ENCODE measurements at places on chromosomes 4 and X.

DNA sequence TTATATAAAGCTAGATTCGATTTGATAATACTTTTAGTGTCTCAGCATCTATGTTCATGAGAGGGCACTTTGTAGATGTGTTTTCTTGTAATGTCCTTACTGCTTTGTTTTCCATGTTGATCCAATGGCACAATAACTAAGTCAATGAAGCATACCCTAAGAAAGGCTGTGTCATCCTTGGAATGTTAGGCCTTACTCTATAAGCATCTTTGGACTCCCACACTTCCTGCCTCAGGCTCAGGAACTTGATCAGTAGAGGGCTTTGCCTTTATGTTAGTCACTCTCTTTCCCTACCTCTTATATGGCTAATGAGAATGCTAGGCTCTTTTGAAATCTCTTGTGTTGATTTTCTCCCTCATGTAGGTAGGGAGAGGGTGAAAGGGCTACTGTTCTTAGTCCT is 33.2 kb upstream of the EDA2R start:
- no peak overlapping the region for H3K27ac ChIP-seq
- H3K4me3 ChIP-seq: no peak overlapping the region
- H3K36me3 ChIP-seq: no peaks in the 10 kb centered on the region
- no peak for DNase-seq

GRCh38 chrX:40843643-40844042 is 108.3 kb upstream of the MED14 start:
- H3K36me3 ChIP-seq: no peaks in the 10 kb centered on the region
- DNase-seq: no peak
- peaks cover 12% of the 10 kb centered on the region for H3K4me1 ChIP-seq
- H3K27me3 ChIP-seq: no peaks in the 10 kb centered on the region

- H3K27me3 ChIP-seq: no peaks in the 10 kb centered on the region
- no peak overlapping the region for H3K27ac ChIP-seq
- H3K4me3 ChIP-seq: no peak overlapping the region
- H3K36me3 ChIP-seq: no peaks in the 10 kb centered on the region
- DNase-seq: no peak
Measured at GRCh38 chr4:11323771-11324170, 104.9 kb downstream of the HS3ST1 start.

- H3K27ac ChIP-seq: no peak overlapping the region
- no peaks in the 10 kb centered on the region for H3K27me3 ChIP-seq
- DNase-seq: no peak
- H3K4me3 ChIP-seq: no peak overlapping the region
Measured at GRCh38 chrX:63513825-63514568, 162.9 kb upstream of the SPIN4 start.

- H3K36me3 ChIP-seq: no peaks in the 10 kb centered on the region
- H3K27me3 ChIP-seq: no peaks in the 10 kb centered on the region
- no peak for DNase-seq
- no peaks in the 10 kb centered on the region for H3K4me1 ChIP-seq
- H3K4me3 ChIP-seq: no peak overlapping the region
Measured at GRCh38 chrX:95057341-95057740, 1383.3 kb downstream of the FAM133A start.

DNA sequence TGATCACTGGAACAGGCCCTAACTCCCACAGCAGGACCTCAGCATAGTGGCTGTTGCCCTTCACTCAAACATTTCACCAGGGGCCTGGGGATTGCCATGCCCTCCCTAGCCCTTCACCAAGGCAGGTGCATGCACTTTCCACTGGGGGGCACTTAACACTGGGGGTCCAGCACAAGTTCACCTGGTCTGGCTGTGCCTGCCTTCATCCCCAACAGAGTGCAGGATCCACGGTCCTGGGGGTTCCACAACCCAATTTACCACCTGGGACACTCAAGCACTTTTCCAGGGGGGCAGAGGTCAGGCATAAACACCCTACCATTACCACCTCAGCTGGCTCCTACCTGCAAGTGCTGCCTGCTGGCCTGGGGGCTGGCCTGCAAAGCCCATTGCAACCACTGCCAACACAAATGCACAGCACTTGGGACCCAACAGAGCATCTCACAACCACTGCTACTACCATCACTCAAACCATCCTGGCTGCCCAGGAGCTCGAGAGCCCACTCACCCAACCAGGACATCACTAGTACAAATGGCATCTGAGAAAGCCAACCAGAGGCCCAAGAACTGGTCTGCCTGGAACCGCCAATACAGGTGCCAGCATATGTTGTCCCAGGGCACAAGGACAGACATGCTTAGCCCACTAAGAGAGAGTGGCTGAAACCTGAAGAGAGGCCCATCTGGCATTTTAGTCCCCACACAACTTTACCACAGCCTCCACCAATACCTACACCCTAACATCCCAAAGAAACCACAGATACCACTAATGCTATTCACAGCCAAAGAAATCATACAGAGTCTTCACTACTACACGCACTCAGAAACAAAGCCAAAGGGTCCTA is 43.1 kb downstream of the NAT8L start:
- H3K27me3 ChIP-seq: no peaks in the 10 kb centered on the region
- no peaks in the 10 kb centered on the region for H3K4me1 ChIP-seq
- DNase-seq: no peak
- no peak overlapping the region for H3K27ac ChIP-seq

- no peaks in the 10 kb centered on the region for H3K4me1 ChIP-seq
- no peak overlapping the region for H3K4me3 ChIP-seq
- H3K36me3 ChIP-seq: no peaks in the 10 kb centered on the region
- no peak for DNase-seq
Measured at GRCh38 chrX:2538031-2538757, 37.4 kb upstream of the DHRSX start.

- no peak overlapping the region for H3K27ac ChIP-seq
- H3K4me3 ChIP-seq: no peak overlapping the region
- no peaks in the 10 kb centered on the region for H3K27me3 ChIP-seq
- no peaks in the 10 kb centered on the region for H3K4me1 ChIP-seq
Measured at GRCh38 chr4:72661830-72662229, 92.8 kb upstream of the ADAMTS3 start.

DNA sequence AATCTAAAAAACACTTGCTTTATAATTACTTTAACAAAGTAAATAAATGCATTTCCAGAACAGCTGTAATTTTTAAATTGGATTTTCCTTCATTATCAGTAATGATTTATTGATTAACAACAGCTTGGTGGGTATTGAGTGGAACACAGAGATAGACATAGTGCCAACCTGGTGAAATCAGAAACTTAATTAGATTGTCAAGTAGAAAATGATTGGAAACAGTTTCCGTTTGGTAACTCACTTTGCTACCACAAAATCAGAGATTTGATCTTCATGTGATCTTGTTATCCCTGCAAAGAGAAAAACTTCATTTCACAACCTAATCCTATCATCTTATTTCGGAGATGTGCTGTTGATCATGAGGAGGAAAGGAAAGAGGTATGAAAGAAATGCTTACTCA is 70.8 kb downstream of the CAPN6 start:
- no peaks in the 10 kb centered on the region for H3K36me3 ChIP-seq
- no peaks in the 10 kb centered on the region for H3K4me1 ChIP-seq
- H3K4me3 ChIP-seq: no peak overlapping the region

GRCh38 chrX:22357621-22358020 is 84.9 kb downstream of the CBLL2 start:
- no peak overlapping the region for H3K27ac ChIP-seq
- no peaks in the 10 kb centered on the region for H3K27me3 ChIP-seq
- no peak for DNase-seq
- H3K4me1 ChIP-seq: no peaks in the 10 kb centered on the region
- H3K4me3 ChIP-seq: no peak overlapping the region
- H3K36me3 ChIP-seq: no peaks in the 10 kb centered on the region

GRCh38 chrX:25860322-25860721 is 277.8 kb upstream of the MAGEB18 start:
- no peaks in the 10 kb centered on the region for H3K27me3 ChIP-seq
- no peaks in the 10 kb centered on the region for H3K4me1 ChIP-seq
- no peak for DNase-seq
- no peaks in the 10 kb centered on the region for H3K36me3 ChIP-seq
- H3K27ac ChIP-seq: no peak overlapping the region
- no peak overlapping the region for H3K4me3 ChIP-seq

- no peak for DNase-seq
- no peaks in the 10 kb centered on the region for H3K36me3 ChIP-seq
- H3K4me3 ChIP-seq: no peak overlapping the region
- no peaks in the 10 kb centered on the region for H3K27me3 ChIP-seq
Measured at GRCh38 chr4:141196227-141196933, 24.3 kb upstream of the ZNF330 start.

- H3K4me3 ChIP-seq: no peak overlapping the region
- no peak overlapping the region for H3K27ac ChIP-seq
- DNase-seq: no peak
- H3K36me3 ChIP-seq: no peaks in the 10 kb centered on the region
Measured at GRCh38 chr4:147776716-147777115, 44.8 kb downstream of the ARHGAP10 start.

GRCh38 chr4:179536694-179537093 is 2094.5 kb upstream of the AGA start:
- H3K4me3 ChIP-seq: no peak overlapping the region
- no peak for DNase-seq
- no peak overlapping the region for H3K27ac ChIP-seq
- H3K36me3 ChIP-seq: no peaks in the 10 kb centered on the region

GRCh38 chrX:17741123-17741511 is 3.8 kb downstream of the SCML1 start:
- no peak overlapping the region for H3K27ac ChIP-seq
- H3K4me3 ChIP-seq: no peak overlapping the region
- H3K4me1 ChIP-seq: no peaks in the 10 kb centered on the region
- H3K36me3 ChIP-seq: no peaks in the 10 kb centered on the region
- H3K27me3 ChIP-seq: no peaks in the 10 kb centered on the region

GRCh38 chr4:25919676-25920075 is 5.7 kb downstream of the SMIM20 start:
- DNase-seq: peak; percentile 61
- peak overlapping the region; percentile 69 for H3K27ac ChIP-seq

GRCh38 chr4:158604369-158604768 is 67.3 kb downstream of the C4orf46 start:
- no peaks in the 10 kb centered on the region for H3K36me3 ChIP-seq
- no peaks in the 10 kb centered on the region for H3K4me1 ChIP-seq
- H3K27me3 ChIP-seq: no peaks in the 10 kb centered on the region

DNA sequence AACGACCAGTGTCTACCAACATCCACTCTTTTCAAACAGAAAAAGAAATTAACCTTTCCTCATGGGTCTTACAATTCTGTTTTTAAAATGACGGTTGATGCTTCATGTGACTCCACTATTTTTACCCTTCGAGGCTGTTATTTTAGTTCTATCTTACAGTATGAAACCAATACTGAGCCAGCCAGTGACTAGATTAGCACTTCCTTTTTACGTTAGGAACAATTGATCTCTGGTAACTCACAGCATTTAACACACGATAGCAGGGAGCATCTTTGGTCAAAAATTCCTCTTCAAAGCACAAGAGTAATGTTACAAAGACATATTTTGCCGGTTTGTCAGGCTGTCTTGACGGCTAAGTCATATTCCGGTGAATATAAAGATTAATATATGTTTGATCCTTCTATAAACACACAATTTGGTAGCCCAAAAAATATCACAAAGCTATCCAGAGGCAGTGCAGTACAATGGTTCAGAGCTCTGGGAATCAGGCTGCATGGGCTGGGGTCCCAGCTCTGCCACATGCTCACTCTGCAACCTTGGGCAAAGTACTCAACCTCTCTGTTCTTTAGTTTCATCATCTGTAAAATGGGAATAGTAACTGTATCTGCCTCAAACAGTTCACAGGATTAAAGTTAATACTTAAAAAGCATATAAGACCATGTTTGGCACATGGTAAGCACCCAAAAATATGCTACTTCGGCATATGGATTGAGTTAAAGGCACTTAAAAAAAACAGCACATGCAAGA is 62.9 kb upstream of the TXK start:
- no peak overlapping the region for H3K4me3 ChIP-seq
- H3K27me3 ChIP-seq: no peaks in the 10 kb centered on the region
- no peak overlapping the region for H3K27ac ChIP-seq
- DNase-seq: no peak
- no peaks in the 10 kb centered on the region for H3K36me3 ChIP-seq

- H3K4me3 ChIP-seq: no peak overlapping the region
- H3K36me3 ChIP-seq: no peaks in the 10 kb centered on the region
- H3K27me3 ChIP-seq: no peaks in the 10 kb centered on the region
- no peaks in the 10 kb centered on the region for H3K4me1 ChIP-seq
Measured at GRCh38 chr4:120948382-120948781, 25.9 kb upstream of the PRDM5 start.

DNA sequence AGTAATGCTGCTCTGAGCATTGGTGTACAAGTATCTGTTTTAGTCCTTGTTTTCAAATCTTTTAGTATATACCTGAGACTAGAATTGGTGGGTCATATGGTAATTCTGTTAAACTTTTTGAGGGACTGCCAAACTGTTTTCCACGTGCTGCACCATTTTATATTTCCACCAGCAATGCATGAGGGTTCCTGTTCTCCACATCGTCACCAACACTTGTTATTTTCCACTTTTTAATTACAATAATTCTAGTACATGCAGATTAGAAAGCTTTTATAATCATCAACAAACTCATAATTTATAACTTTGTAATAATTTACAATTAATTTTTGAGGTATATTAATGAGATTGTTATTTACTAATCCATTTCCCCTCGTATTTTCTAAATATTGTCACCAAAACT is 79.4 kb downstream of the CEP135 start:
- no peak for DNase-seq
- no peak overlapping the region for H3K27ac ChIP-seq
- no peaks in the 10 kb centered on the region for H3K36me3 ChIP-seq
- H3K4me1 ChIP-seq: no peaks in the 10 kb centered on the region

- H3K4me1 ChIP-seq: no peaks in the 10 kb centered on the region
- H3K27ac ChIP-seq: no peak overlapping the region
- no peaks in the 10 kb centered on the region for H3K36me3 ChIP-seq
- no peak for DNase-seq
- H3K27me3 ChIP-seq: no peaks in the 10 kb centered on the region
- no peak overlapping the region for H3K4me3 ChIP-seq
Measured at GRCh38 chr4:107083-107443, 17.2 kb upstream of the ZNF718 start.

DNA sequence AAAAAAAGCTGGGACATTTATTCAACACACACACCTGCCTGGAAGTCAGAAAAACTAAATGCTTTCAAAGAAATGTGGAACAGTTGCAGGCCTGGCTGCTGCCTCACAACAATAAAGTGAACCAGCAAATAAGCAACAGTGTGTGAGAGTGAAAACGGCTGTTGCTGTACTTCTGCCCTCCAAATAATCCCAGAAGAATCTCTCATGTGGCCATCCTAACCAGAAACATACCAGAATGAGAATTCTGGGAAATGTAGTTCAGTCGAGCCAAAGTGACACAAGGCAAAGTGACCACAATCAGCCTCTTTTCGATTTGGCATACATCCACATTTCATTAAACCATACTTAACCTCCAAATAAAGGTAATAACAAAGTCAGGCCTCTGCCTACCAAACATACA is 204.5 kb downstream of the SLC7A11 start:
- H3K4me3 ChIP-seq: no peak overlapping the region
- no peaks in the 10 kb centered on the region for H3K36me3 ChIP-seq
- peaks cover 5% of the 10 kb centered on the region for H3K4me1 ChIP-seq
- H3K27ac ChIP-seq: no peak overlapping the region
- peak; percentile 32 for DNase-seq

DNA sequence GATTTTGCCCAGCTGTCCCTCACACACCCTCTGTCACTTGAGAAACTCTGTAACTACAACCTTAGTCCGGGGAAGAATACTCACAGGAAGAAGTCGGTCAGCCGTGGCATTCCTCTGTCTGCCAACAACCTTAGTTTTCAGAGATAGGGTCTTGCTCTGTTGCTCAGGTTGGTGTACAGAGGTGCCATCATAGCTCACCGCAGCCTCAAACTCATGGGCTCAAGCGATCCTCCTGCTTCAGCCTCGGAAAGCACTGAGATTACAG is 12.2 kb upstream of the SPCS3 start:
- DNase-seq: no peak
- peaks cover 8% of the 10 kb centered on the region for H3K27me3 ChIP-seq
- no peak overlapping the region for H3K27ac ChIP-seq
- no peaks in the 10 kb centered on the region for H3K4me1 ChIP-seq
